Cardiac muscle cell (in vitro differentiated cells and primary cell): ENCODE measurements at places on chromosomes 3 and 15.

- no peak for DNase-seq
Observed at GRCh38 chr3:124156866-124157712, 165.2 kb upstream of the ROPN1 start.

DNA sequence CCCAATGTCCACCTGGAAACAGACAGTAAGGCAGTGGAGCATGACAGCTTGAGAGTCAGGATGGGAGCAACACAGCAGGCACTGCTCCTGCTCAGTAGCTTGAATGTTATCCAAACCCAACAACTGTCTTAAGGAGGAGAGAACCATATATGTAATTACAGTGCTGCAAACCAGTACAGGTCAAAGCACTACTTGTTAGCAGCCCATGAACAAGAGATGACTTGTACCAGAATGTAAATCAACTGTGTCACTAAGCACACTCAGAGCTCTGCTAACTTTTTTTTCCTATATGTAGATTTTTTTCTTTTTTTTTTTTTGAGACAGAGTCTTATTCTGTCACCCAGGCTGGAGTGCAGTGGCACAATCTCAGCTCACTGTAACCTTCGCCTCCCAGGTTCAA lies 87.1 kb downstream of the ANO10 start:
- DNase-seq = no peak

DNA sequence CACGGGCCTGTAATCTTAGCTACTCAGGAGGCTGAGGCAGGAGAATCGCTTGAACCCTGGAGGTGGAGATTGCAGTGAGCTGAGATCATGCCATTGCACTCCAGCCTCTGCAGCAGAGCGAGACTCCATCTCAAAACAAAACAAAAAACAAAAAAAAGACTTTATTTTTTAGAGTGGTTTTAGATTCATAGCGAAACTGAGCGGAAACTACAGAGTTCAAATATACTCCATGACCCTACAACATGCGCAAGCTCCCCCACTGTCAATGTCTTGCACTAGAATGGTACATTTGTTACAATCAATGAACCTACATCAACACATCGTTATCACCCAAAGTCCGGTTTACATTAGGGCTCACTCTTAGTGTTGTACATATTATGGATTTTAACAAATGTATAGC lies 2.2 kb upstream of the CRTAP start:
- DNase-seq = no peak

DNA sequence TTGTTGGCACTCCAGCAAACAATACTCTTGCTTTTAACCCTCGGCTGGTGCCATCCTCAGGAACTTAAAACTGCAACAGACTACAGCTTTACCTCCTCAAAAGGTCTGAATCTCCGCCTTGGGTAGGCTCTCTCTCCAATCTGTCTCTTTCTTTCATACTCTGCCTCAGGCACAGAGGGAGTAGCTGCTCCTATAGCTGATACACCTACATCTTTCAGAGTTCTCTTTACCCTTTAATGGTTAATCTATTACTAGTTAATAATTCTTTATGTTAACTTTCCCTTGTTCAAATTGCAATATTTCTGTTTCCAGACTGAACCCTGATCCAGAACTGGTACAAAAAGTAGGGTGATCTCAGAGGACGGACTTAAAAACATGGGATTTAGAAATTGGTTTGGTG lies 66.2 kb downstream of the MAP4 start:
- no peak for DNase-seq

- DNase-seq = no peak
Observed at GRCh38 chr15:54859982-54860381, 336.8 kb downstream of the RSL24D1 start.

DNA sequence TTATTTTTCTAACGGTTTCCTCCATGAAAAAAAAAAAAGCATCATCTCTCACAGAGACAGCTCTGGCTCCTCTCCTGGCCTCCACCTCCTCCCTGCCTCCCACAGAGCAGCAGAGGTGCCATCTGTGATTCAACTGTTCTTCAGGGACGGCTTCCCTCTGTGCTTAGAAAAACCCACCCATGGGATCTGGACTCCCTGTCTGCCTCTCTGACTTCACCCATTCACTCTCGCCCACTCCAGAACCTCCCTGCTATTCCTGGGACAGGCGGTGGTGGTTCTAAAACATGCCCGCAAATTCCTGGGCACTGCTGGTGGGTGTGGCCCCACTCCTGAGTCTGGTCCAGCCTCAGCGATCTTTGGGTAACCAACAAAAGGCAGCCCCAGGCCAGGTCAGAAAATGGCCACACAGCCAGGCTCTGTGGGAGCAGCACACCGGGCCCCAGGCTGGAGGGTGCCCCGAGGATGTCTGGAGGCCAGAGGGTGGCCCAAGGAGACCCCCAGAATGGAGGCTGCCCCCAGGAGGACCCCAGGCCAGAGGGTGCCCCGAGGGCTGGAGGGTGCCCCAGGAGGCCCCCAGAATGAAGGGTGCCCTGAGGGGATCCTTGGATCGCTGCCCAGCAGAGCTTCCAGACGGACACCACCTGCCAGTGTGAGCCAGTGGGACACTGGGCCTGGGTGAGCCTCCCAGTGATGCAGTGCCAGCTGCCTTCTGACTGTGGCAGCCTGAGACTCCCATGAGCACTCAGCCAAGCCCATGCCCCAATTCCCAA lies 2.6 kb upstream of the CHST13 start:
- DNase-seq = no peak

DNA sequence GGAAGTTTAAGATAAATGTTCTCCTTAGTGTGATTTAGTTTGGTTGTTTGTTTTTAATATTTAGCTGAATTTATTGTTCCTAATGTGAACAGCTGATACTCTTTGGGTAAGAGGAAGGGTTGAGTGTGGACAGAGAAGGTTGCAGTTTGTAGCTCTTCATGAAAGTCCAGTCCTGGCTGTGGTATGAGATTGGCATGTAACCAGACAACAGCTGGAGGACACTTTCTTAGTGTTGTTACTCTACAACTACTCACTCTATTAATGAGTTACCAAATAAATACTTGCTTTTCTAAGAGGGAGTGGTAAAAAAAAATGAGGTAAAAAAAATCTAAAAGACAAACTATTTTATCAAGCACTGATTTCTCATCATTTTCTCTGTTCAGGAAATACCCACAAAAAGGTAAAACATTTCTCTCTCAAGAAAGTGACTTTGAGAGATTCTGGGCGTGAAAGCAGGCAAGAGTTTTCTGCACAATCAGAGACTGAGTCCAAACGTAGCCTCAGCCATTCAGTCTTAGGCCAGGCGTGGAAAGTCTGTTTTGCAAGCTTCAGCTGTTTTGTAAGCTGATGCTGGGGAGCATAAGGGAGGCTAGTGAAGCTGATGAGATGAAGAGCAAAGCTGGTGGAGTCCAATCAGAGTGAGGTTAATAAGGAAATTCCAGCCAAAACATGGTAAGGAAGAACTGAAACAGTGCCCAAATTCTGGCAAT lies 138.5 kb upstream of the ARPP21 start:
- DNase-seq = no peak

DNA sequence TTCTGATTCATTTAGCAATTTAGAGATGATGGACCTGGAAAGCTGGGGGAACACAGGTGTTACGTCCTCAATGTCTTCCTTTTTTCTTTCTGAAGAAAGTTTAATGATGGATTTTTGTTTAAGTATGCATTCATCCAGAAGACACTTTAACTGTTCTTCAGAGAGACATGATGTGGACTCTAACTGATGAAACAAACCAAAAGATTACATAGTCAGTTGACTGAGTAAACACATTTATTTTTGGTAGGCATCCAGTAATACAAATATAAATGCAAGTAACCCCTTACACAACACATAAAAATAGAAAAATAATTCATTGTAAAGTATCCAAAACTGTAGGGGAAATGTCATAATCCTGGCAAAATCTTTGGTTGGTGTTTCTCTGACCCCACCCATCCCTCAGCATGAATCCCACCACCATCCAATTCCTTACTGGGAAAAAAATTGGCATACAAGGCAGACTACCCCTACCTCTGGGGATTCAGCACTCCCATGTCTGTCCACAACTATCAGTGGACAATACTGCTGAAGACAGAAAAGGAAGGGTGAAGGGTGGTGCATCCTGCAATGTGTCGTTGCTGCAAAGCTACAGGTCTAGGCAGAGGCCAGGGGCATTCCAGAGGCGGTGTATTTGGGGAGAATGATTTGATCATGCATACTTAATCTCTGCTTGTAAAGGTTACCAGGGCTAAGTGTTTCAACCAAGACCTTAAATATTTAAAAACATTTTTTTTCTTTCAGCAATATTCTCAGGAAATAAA lies 37.4 kb downstream of the THBS1 start:
- no peak for DNase-seq

GRCh38 chr3:30964612-30965011 lies 70.2 kb upstream of the GADL1 start:
- no peak for DNase-seq

DNA sequence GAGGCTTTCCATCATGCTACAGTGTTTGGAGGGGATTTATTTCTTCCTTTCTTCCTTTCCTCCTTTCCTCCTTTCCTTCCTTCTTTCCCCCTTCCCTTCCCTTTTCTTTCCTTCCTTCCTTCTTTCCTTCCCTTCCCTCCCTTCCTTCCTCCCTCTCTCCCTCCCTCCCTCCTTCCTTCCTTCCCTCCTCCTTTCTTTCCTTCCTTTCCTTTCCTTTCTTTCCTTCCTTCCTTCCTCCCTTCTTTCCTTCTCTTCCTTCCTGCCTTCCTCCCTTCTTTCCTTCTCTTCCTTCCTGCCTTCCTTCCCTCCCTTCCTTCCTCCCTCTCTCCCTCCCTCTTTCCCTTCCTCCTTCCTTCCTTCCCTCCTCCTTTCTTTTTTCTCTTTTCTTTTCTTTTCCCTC lies 127.2 kb downstream of the EPHA3 start:
- no peak for DNase-seq

- peak; percentile 64 for DNase-seq
Observed at GRCh38 chr3:86984271-86984670, 6.7 kb downstream of the VGLL3 start.

GRCh38 chr15:57565311-57565710 lies 26.4 kb upstream of the MYZAP start:
- no peak for DNase-seq

DNA sequence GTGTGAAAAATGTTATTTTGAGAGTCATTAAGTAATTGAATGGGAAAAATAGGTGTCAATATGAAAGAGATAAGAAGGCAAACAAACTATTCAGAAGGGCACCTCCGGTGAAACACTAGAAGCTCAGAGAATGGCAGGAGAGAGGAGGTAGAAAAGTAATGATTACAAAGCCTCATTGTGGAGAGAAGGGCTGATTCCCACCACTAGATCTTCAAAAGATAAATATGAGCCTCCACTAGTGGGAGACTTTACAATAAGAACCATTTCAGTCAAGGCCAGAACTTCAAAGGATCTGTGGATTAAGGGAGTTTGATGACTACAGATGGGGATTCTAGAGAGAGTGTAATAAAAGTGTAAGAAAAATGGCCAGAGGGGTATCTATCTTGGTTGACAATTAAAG lies 535.6 kb downstream of the NLGN1 start:
- no peak for DNase-seq

GRCh38 chr15:60389261-60390077 lies 8.3 kb downstream of the ANXA2 start:
- DNase-seq = no peak
